Ureter (tissue), 1 donor: ENCODE measurements at places on chromosomes 5 and 9.

DNA sequence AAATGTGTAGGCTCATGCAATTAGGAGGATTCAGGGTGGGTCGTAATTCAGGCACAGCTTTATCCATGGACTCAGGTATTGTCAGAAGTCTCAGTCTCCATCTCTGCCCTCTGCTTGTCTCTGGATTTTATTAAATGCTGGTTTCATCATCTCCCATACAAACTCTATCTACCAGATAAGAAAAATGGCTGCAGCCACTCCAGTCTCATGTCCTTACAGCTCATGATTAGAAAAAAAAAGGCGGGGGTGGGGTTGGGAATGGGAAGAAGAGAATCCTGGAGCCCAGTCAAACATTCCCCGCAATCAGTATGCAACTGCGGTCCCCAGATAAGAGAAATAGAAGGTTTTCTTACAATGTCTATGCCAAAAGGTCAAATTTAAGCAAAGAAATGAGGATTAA, 7.6 kb upstream of the FBXO38 start:
- DNase-seq, result no peak

GRCh38 chr9:121200356-121200755, 1.3 kb downstream of the RAB14 start:
- no peak for DNase-seq

DNA sequence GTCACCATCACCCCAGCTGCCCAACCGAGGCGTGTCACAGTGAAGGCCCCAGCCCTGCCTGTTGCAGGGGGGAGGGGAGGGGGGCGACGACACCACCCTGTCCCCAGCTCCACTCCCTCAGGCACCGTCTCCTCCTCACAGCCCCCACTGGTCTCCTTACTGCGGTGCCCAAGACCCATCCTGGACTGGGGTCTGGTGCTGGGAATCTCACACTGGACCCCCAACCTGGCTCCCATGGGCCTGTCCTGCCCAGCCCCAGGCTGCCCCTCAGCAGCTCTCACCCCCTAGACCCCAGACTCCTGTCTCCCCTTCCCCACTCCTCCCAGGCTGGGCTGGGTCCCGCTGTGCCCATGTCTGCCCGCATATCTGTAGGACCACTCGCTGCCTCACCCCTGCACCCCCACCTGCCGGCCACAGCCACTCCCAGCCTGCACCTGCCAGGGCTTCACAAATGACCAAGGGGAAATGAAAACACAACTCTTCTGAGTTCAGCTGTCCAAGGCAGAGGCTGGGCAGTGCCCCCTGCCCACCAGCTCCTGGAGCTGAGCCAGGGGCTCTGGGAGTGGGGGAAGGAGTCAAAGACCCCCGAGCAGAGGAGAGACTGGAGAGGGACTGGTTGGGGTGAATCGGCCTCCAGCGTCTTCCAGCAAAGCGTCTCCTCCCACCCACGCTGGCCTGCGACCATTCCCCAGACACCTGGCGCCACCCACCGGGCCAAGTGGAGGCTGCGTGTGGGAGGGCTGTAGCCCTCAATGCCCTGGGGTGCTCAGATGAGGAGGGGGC, 32.6 kb upstream of the EGFL7 start:
- peak; percentile 56 for DNase-seq

- DNase-seq, result no peak
These were observed 67.7 kb upstream of the LMX1B start for GRCh38 chr9:126546036-126546435.

DNA sequence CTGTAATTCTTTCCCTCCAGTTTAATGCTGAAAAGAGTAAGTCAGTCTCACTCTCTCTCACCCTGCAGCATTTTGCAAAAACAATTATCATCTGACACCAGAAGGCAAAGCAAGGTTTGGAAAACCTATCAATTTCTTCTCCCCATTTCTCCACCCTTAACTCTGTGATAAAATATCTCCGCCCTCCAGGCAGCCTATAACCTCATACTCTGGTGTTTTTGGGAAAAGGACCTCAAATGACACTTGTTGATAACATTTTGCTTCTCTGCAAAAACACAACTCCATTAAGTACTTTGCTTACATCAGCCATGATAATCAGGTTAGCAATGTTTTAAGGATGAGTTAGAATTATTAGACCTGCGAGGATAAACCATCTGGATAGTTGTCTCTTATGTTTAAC, 2.3 kb downstream of the ANKH start:
- DNase-seq, result no peak

DNA sequence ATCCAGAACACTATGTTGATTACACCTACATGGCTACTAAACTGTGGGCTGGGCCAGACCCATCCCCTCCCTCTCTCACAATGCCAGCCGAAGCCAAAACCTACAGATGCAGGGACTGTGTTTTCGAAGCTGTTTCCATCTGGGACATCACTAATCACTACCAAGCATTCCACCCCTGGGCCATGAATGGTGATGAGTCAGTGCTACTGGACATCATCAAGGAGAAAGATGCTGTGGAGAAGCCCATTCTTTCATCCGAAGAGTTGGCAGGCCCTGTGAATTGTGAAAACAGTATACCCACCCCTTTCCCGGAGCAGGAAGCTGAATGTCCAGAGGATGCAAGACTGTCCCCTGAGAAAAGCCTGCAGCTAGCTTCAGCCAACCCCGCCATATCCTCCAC, 65.0 kb downstream of the ZNF462 start:
- DNase-seq, result no peak

DNA sequence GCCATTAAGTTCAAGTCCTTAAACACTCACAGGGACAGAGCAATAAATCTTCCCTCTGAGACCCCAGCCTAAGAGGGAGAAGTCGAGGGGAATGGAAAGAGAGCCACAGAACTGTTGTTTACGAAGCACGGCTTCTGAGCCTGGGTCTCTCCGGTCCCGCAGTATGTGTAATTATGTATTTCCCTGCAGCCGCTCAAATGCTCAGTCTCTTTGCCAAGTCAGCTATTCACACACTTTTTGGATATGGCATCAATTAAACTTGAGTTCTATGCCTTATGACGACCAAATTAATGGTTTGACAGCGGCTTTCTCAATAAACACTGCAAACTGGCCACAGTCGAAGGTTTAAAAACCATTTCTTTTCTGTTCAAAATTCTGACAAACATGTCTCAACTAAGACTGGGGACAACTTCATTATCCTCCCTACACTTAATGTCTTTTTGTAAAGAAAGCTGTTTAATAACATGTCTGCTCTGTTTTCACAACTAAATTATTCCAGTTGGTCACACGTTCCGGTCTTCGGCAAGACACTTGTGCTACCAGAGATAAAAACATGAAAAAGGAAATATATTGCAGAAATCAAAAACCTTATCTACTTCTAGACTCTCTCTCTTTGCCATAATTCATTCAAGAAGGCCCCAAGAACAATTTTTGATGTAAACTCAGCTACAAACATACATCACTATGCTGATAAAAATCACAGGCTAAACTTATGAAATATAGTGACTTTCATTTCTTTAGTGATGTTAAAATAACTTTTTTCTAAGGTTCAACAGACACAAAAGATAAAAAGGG, 203.2 kb downstream of the GAPVD1 start:
- peak; percentile 13 for DNase-seq

DNA sequence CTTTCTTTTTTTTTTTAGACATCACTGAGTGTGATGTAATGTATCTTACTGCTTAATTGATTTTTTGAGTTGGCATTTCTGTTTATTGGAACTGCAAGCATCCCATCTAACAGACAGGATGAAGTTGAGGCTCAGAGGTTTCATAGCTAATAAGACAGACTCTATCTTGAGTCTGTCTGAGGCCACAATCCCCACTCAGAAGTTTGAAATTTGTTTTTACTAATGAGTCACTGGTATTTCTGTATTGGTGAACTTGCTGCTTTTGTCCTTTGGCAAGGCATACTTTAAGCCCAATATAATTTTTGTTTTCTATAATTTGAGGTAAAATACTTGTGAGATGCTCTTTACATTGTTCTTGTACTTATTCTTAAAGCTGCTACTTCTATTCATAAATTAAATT, 491.2 kb downstream of the PSAT1 start:
- no peak for DNase-seq

DNA sequence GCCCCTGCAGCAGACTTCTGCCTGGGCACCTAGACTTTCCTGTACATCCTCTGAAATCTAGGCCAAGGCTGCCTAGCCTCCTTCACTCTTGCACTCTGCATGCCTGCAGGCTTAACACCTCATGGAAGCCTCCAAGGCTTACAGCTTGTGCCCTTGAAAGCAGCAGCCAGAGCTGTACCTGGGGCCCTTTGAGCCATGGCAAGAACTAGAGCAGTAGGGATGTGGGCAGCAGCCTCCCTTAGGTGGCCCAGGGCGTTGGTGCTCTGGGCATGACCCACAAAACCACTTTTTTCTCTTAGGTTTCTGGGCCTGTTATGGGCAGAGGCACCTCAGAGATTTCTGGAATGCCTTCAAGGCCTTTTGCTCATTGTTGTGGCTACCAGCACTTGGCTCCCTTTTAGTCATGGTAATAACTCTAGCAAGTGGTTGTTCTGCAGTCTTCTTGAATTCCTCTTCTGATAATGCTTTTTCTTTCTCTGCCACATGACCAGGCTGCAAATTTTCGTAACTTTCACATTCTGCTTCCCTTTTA, 606.2 kb downstream of the TLE4 start:
- DNase-seq, result no peak
